ENCODE measurements at places on chromosomes 13 and 19.

DNA sequence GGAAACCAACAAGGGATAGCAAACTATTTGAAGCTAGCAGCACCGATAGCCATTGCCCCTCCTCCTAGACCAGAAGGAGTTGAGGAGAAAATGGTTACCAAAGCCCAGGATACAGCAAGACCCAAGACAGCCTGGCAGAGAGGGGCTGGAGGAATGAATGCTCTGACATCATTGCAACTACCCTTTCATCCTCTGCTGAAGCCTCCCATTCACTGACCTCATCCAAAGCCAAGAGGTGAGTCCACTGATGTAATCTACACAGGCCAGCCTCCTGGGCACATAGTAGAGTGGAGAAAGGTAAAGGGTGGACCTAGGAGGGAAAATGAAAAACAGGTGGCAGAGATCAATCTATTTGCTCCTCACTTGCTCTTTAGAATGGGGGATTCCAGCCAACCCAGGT is 42.7 kb upstream of the ZNF780A start:
- no peak for DNase-seq

- no peak for DNase-seq
These were observed 34.4 kb downstream of the AP1M1 start for GRCh38 chr19:16232127-16232526.

GRCh38 chr13:53250977-53251376 is 222.4 kb downstream of the OLFM4 start:
- no peak for DNase-seq

DNA sequence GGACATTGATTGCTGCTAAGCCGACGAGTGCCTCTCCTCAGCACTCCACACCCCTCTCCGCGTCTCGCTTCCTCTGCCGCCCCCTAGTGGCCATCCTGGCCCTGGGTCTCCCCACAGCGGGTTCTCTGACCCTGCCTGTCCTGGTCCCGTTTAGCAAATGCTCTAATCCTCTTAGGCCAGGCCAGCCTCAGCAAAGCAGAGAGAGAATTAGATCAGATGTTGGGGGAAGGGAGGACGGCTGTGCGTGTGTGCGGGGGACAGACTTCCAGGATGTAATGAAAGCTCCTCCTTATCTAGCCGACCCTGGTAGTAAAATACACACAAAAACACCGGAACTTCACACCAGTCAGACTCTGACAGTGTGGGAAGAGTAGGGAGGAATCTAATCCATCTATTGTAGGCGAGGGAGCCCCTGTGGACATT is 4.5 kb downstream of the TPRX2 start:
- peak; percentile 80 for DNase-seq

- no peak for DNase-seq
These were observed 12.9 kb downstream of the CARM1 start for GRCh38 chr19:10884274-10884673.

DNA sequence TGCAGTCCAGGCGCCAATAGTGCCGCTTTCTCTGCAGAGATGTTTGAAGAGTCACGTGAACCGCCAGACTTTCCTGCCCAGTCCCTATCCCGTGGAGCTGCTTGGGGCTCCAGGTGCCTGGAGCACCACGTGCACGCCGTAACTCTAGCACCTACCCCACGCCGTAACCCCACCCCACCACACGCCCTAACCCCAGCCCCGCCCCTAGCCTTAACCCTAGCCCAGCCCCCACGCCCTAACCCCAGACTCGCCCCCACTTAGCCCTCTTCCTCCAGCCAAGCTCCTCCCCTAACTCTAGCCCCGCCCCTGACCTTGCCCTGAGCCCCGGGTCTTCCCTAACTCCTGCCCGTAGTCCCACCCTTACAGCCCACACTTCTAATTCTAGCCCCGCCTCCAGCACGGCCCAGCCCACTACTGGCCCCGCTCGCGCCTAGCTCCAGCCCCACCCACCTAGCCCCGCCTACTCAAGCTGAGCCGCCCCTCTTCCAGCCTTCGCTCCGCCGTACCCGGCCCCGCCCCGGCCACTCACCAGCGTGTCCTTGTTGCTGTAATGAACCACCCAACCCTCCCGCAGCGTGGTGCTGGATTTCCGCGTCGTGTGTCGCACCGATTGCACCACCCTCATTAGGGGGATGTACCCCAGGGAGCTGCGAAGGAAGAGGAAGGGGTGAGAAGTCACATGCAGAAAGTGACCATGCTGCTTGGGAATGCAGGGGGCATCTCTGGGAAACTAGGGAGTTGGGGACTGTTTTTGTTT is 19.5 kb downstream of the PRKD2 start:
- peak; percentile 98 for DNase-seq

DNA sequence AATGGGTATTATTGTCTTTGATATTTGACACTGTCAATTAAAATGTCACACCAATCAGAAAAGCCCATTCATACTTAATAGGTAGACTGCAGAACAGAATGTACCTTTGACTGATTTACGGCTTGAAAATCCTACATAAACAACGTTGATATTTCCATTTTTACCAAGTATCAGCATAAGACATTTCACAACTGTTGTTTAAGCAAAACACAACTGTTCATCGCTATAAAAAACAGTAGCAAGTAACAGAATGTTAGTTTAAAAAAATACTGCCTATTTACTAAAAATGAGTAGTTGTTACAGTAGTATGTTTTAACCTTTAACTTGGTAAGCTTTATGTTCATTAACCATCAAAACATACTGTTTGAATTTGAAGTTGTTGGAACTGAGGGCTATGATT is 1096.6 kb downstream of the PCDH17 start:
- DNase-seq: no peak

- no peak for DNase-seq
These were observed 78.5 kb upstream of the UBAC2 start for GRCh38 chr13:99122171-99122570.

- DNase-seq: no peak
These were observed 5.3 kb downstream of the VWA8 start for GRCh38 chr13:41955605-41956004.

GRCh38 chr13:26558074-26558805 is 757 bp downstream of the WASF3 start:
- no peak for DNase-seq

DNA sequence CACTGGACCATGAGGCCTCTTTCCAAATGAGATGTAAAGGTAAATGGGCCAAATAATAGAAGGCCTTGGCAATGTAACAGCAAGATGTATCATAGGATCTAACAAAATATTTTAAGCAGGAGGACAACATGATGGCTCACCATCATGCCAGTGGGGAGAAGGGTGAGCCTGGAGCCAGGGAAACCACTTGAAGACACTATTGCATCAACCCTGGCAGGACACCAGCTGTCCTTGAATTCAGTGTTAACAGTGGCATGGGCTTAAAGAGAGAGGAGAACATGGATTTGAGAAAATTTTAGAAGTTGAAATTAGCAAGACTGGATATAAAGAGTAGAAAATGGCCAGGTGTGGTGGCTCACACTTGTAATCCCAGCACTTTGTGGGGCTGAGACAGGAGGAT is 6.7 kb upstream of the RCBTB2 start:
- DNase-seq: no peak

DNA sequence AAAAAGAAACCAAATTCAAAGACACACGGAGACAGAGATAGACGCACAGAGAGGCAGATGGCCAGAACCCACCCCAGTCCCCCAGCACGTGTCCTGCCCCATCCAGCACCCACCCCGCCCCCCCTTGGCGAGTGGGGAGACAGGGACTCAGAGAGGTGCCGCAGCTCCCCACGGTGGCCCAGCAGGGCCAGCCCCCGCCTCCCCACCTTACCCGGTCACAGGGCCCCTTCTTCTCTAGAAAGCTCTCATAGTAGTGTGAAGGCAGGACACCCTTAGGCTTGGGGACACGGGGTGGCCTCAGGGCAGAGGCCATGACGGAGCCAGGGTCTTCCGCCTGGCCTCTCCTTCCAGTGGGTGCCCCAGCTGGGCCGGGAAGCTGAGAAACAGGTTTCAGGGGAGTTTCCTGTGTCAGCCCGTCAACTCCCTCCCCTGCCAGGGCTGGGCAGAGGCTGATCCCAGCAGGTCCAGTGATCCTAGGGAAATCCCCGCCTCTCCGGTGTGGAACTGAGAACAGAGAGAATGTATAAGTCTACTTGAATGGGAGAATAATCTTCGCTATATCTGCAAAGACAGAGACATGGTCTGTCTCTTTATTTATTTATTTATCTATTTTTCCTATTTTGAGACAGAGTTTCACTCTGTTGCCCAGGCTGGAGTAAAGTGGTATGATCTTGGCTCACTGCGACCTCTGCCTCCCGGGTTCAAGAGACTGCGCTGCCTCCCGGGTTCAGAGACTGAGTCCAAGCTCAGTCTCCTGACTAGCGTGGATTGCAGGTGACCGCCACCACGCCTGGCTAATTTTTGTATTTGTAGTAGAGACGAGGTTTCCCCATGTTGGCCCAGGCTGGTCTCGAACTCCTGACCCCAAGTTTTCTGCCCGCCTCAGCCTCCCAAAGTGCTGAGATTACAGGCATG is at the start of gene STAP2:
Gene STAP2, minus strand, starts transcription at position 387 of the 915 bp plus-strand sequence. Its CDS starts 74 bp downstream, at position 313.
- no peak for DNase-seq

GRCh38 chr13:91609353-91609752 is 210.9 kb downstream of the GPC5 start:
- DNase-seq: no peak

DNA sequence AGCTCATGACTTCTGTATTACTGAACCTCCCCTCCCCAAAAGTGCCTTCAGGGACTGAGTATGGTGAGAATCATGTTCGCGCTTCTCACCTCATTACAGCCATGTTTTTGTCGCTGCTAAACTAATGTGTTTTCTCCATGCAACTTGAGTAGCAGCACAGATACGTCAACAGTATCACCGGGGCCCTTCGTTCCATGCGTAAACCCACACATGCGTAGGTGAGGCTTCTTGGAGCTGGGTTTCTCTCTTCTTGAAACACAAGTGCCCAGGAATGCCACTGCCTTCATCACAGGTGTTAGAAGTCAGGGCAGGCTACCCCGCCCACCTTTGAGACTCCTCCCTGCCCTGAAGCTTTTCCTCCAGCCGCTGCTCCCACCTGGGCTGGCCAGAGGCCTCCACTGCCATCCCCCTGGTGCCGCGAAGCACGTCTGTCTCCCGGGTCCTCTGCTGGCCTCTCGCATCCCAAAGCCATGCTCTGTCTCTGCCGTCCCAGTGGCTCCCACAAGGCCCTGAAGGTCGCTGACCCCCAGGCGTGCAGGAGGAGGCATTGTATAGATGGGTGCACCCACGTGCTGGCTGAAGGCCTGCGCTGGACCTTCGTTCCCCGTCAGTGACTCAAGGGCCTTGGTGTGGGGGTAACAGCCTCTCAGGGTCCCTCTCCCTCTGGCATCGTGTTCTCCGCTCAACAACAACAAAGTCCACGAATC is 135.3 kb upstream of the MCF2L start:
- no peak for DNase-seq

DNA sequence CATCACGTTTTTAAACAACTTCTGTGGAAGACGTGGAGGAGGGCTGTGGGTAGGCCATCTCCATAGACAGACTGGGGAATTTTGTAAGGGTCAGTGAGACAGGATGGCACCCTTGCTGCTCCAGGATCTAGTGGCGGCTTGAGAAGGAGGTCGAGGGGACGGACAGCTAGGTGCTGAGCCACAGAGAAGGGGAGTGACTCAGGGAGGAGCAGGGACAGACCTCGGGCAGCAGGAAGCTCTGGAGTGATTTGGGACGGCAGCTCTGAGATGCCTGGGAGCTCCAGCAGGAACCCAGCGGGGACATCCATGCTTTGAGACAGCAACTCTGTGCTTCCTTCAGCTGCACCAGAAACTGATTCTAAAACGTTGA is 169.1 kb upstream of the SOX1 start:
- no peak for DNase-seq

GRCh38 chr13:100860866-100861265 is 186.3 kb upstream of the TMTC4 start:
- DNase-seq: no peak

DNA sequence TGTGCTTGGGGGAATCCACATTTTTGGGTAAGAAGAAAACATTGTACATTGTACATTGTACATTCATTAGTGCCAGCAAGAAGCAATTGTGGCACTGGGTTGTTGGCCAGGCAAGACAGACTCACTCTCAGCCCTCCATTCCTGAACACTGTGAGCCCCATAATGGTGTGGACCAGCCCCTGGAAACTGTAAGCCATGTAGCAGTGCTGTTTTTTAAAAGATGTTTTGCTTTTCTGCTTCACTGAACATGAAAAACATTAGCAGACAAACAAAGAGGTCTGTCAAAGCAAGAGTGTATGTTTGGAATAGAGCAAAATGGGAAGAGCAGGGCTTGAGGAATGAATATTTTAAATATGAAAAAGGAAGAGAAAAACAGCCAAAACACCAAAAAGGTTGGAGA is 39.1 kb upstream of the IL17D start:
- DNase-seq: no peak

- DNase-seq: no peak
These were observed 7.8 kb upstream of the DGKH start for GRCh38 chr13:42040730-42041010.

GRCh38 chr13:29499506-29500165 is 95.9 kb downstream of the SLC7A1 start:
- no peak for DNase-seq

GRCh38 chr13:50334115-50334778 is 319.0 kb downstream of the KCNRG start:
- DNase-seq: no peak

DNA sequence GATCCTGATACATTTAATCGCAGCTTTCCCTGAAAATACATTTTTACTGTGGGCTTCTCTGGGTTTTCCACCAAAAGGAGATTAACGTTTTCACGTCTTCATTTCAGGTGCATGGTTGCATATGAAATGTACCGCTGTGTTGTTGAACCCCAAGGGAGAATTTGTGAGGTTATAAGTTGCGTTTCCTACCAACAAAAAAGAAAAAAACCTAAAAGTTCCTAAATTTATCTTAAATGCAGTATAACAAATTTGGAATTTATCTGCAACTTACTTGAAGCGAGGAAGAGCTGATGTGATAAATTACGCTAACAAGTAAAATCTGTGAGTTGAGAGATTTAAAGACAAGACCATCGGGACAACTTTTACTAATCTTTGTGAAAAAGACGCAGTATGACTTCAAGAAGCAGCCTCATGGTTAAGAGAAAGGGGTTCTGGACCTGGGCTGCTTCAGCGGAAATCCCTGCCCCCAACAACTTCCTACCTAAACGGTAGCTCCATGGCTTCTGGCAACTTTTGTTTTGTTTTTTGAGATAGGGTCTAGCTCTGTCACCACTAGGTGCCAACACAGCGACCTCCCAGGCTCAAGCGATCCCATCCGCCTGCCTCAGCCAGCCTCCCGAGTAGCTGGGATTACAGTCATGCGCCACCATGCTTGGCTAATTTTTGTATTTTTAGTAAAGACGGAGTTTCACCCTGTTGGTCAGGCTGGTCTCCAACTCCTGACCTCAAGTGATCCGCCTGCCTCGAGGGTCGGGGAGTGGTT is 958 bp upstream of the OBI1 start:
- DNase-seq: no peak

GRCh38 chr19:51807111-51807701 is 12.2 kb downstream of the FPR3 start:
- no peak for DNase-seq

GRCh38 chr13:50306156-50306555 is 290.9 kb downstream of the KCNRG start:
- DNase-seq: no peak

GRCh38 chr19:10808937-10809649 is 26.9 kb downstream of the TMED1 start:
- DNase-seq: no peak
